Activated CD8-positive, alpha-beta memory T cell treated with anti-CD3 and anti-CD28 coated beads for 1 hour (primary cell): ENCODE measurements at places on chromosomes 16 and 17.

DNA sequence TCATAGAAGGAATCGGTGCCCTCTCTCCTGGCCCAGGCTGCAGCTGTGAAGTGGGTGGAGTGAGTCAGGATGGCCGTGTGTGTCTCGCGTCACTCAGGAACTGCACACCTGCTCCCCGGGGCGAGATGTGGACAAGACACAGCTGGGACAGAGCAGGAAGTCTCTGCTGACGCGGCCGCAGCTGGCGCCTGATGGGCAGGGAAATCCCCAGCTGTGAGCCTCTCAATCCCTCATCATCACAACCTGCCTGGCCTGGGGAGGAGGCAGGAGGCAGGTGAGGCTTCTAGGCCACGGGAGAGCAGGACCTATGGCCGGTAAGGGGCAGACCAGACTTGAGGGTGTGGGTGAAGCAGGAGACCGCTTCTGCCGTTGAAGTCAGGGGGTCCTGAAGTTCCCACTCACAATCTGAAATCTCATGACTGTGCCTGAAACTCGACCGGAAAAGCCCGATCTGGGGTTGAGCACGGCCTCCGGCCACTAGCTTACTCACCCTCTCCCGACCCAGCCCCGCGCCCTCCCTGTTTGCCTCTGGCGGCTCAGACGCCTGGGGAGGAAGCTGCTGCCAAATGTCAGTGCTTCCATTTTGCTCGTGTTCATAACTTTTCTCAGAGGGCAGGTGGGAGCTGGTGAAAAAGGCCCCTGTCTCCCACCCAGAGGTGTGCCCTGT is 1.1 kb upstream of the TRPV3 start:
- no peak for DNase-seq

DNA sequence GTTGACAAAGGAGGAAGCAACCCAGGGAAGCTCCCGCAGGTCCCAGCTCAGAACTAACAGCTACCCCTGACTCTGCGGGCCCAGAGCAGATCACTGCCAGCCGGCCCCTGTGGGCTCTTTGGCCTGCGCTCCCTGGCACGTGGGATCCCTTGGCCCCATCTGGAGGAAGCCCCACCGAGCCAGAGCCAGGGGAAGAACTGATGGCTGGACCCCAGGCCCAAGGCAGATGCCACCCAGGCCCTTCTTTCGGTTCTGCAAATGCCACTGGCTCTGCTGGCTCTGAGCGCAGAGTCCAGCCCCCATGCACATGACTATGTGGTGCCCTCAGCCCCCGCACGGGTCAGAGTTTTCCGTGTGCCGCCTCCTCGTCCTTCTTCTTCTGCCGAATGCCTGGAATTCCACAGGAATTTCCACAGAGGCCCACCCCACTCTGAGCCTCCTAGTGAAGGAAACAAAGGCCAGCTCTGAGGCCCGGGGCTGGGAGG is 35.8 kb upstream of the SNN start:
- DNase-seq = no peak

DNA sequence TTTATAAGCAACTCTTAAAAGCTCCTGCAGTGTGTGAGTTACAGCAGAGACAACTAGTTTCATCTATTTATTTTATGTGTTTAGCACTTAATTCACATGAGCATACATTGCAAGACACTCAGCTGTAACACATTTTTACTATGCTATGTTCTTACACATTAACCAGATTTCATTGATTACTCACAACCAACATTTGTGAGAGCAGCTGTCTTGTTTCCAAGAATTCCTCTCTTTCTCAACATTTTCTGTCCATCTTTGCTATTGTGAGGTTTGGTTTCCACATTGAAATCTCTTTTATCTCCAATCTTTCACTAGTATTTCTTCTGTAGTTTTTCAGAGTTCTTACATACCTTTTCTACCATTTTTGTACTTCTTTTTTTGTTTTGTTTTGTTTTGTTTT is 51.2 kb downstream of the COPRS start:
- no peak for DNase-seq

- DNase-seq = no peak
Observed at GRCh38 chr17:725084-725483, 7.3 kb upstream of the TLCD3A start.

DNA sequence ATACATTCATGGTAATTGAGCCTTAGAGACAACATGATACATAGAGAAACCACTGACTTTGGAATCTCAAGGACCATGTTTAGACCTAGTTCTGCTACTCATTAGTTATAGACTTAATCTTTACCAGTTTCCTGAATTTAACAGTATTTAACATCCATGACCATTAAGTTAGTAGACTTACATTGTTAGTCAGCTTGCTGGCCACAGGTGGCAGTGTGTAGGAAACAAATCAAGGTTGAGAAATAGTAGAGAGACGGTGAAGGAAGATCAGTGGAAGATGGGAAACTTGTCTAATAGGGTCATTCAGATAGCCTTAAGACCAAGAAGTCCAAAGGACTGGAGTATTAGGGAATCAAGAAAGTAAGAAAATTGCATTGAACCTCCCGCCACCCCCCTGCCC is 31.0 kb downstream of the OMG start:
- DNase-seq = no peak

DNA sequence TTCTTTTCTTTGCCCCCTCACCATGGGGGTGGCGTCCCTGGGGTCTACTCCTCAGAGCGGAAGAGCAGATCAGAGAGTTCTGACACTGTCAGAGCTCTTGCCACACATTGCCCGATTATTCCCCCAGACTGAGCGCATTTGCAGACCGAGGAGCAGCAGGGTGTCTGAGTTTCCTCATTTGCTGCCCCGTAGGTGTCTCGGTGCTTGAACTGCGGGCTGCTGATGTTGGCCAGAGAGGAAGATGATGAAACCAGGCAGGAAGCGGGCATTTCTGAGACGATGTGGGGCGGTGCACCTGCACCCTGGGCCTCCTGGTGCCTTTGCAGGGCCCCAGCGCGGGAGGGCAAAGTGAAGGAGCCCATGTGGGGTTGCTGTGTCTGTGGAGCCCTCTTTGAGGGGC is 55.2 kb downstream of the ARSG start:
- peak; percentile 31 for DNase-seq

- no peak for DNase-seq
Observed at GRCh38 chr17:64441772-64442540, 7.0 kb upstream of the MILR1 start.

GRCh38 chr17:14922411-14922810 is 342.7 kb downstream of the PMP22 start:
- no peak for DNase-seq

- no peak for DNase-seq
Observed at GRCh38 chr17:59160157-59161025, 4.8 kb downstream of the PRR11 start.

DNA sequence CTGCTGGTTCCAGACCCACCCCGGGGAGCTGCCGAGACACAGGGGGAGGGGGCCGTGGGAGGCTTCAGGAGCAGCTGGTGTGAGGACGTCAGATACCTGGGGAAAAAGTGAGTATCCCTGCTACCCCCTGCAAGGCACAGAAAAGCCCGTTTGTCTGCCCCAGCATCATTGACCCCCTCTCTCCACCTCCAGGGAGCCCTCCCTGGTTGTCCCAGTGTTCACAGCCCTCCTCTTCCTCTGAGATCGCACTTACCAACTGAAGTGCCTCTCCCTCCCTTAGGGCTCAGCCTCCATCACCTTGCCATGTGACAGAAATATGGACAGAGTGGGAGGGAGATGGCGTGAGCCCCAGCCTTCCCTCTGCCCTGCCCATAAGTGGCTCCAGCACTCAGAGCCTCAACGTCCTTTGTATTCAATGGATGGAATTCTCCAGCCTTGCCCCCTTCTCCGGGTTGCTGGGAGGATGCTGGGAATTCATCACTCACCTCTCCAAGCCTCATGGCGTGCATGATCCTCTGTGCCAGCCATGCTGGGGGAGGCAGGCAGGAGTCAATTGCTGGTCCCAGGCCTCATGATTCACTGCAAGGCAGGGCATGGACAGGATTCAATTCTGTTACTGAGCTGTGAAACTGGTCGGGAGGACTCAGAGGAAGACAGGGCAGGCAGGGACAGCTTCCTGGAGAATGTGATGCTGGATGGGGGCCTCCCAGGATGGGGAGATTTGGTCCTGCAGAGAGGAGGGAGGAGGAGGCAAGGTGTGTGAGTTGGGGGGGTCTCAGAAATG is 14.6 kb downstream of the SPNS3 start:
- DNase-seq = no peak

GRCh38 chr16:4200000-4200780 is 41.7 kb downstream of the SRL start:
- DNase-seq = no peak

GRCh38 chr17:74187761-74188160 is 15.7 kb upstream of the RPL38 start:
- no peak for DNase-seq

DNA sequence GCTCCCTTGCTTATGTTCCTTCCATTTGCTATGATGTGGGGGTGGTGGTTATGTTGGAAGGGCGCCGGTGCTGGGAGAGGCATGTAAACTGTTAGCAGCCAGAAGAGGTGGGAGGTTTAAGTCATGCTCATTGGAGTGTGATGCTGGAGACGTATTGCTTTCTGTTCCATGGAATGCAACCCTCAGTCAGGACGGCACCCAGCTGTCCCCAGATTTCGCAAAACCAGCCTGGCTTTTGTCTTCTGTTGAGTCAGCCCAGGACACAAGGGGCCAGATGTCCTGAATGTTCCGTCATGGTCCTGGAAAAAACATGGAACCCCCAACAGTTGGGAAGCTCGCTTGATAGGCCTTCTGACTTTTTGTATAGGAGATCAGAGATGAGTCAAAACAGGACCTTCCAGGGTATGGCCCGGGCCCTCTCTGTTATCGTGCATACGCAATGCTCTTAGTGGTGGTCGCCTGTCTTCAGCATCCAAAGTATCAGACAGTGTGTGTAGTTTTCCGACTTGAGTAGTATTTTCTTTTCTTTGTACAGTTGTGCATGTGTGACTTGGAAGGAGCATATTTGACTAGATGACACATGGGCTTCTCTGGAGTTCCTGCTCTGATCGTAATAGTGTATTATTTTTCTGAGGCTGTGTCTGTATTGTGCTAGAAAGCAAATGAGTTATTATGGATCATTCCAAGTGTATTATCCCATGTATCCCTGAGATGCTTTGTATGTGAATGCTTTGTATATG is 201.9 kb downstream of the SNX29 start:
- DNase-seq = no peak
